ENCODE measurements at places on chromosomes 4 and X. TPM values are rescaled to one million over a fixed set of nuclear protein-coding genes. Genes with fewer than 3 reads are reported as not detected.

Gene CORIN
- total RNA-seq, result 2.4 TPM

Gene SLC9B1
- 0.76 TPM for total RNA-seq

Gene MCF2
- total RNA-seq, result 0.07 TPM

Gene NAP1L5
- 7.8 TPM for total RNA-seq

Gene NMU
- total RNA-seq, result not detected

Gene C4orf51
- not detected for total RNA-seq

Gene NCAPG
- 3.7 TPM for total RNA-seq

Gene FAM184B
- 0.10 TPM for total RNA-seq

Gene SLC30A9
- 79.5 TPM for total RNA-seq

Gene NDP
- 17.2 TPM for total RNA-seq

Gene KDR
- 13.3 TPM for total RNA-seq

Gene GAR1
- 2.4 TPM for total RNA-seq

Gene PASD1
- not detected for total RNA-seq

Gene ENPP6
- total RNA-seq, result not detected

Gene DUX4
- total RNA-seq, result not detected

Gene MAML3
- 3.0 TPM for total RNA-seq

Gene PNMA5
- total RNA-seq, result not detected

Gene PRR32
- total RNA-seq, result not detected

Gene JADE1
- total RNA-seq, result 19.8 TPM

Gene CACNA1F
- not detected for total RNA-seq

Gene PGAM4
- total RNA-seq, result not detected

Measured in smooth muscle cell of the pulmonary artery (primary cell).